ENCODE measurements at places on chromosomes 16 and 17.

DNA sequence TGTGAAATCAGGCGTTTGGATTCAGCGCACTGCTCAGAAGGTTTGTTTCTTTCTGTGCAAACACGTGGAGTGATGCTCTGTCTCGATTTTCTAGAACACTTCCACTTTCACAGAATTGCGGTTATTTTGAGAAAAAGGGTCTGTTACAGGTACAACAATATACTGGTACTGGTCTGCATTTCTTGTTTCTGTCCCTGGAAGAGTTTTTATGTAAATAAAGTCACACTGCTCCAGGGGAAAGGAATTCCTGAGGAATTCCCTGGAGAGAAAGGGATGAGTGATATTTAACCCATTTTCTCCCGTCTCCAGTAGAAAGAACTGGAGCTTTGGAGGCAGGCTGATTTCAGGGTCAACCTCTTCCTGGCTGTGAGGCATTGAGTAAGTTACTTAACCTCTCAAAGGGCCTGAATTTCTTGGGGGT lies 16.2 kb upstream of the RMI2 start:
- no peak for DNase-seq

DNA sequence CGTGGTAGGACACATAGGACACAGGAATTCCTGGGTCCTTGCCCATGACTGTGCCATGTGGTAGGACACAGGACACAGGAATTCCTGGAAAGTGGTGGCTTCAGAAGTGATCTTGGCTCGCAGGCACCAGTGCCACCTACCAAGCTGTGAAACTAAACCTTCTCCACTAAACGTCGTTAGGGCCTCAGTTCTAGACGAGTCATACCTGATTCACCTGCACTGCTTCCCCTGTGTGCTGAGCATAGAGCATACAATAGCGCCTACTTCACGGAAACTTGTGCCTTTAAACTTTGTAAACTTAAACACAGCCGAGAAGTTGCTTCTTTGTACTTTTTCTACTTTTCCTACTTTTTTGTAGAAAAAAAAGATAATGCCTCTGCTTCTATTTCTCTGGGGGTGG lies 4.8 kb downstream of the SOX8 start:
- no peak for DNase-seq

GRCh38 chr17:41345992-41346391 lies 4.6 kb downstream of the KRT33A start:
- DNase-seq: no peak

GRCh38 chr17:56601591-56601990 lies 8.1 kb downstream of the NOG start:
- DNase-seq: no peak

GRCh38 chr17:44438636-44439035 lies 49.2 kb upstream of the ITGA2B start:
- DNase-seq: no peak

- DNase-seq: no peak
Observed at GRCh38 chr16:65531475-65531874, 409.6 kb upstream of the CDH11 start.

- DNase-seq: no peak
Observed at GRCh38 chr17:882827-883585, 96.6 kb downstream of the NXN start.

DNA sequence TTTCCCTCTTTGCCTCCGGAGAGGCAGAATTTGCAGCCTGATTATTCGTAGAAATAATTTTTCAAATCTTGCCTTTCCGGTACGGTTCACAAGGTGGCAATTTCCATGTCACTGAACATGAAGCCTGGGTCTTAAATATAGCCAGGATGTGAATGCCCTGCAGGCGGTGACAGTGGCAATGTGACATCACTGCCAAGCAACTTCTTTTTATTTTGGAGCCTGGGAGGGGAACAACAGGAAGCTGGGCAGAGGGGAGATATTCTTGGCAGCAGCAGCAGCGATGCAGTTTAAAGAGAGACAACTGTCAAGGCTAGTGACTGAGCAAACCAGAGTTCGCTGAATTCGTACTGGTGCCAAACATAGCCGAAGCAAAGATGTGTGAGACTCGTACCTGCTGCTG lies 171.1 kb downstream of the SNX29 start:
- no peak for DNase-seq

- DNase-seq: no peak
Observed at GRCh38 chr16:55562936-55563335, 3.5 kb upstream of the CAPNS2 start.

DNA sequence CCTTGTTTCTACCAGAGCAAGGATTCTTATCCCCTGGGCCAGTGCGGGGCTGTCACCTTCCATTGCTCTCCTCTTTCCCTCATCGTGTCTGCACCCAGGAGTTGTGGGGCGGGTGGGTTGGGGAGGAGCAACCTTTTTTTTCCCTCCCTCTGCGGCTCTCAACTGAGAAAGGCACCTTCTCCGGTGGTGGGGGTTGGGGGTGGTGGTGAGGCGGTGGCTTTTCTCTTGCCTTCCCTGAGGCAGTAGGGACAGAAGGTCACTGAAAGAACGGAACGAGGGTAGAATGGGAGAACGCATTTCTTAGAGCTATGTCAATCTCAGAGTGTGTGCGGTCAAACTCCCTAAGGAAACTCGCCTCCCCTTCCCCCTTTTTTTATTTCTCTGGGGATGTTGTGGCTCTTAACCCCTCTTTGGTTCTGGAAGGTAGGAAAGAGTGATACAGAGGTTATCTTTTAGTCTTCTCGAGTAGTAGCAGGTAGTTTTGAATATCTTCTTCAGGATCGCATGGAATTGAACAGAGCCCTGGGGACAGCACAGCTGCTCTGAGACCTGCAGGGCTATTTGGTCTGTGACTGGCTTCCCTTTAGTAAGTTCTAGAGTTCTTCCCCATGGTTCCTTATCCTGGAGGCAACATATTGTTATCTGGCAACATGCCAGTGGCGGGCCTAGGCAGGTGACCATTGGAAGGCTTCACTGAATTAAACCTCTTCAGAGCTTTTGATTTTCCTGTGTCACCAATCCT lies 994 bp downstream of the CLTC start:
- DNase-seq: peak; percentile 42

GRCh38 chr17:50079334-50080095 lies 15.6 kb upstream of the PDK2 start:
- DNase-seq: no peak

DNA sequence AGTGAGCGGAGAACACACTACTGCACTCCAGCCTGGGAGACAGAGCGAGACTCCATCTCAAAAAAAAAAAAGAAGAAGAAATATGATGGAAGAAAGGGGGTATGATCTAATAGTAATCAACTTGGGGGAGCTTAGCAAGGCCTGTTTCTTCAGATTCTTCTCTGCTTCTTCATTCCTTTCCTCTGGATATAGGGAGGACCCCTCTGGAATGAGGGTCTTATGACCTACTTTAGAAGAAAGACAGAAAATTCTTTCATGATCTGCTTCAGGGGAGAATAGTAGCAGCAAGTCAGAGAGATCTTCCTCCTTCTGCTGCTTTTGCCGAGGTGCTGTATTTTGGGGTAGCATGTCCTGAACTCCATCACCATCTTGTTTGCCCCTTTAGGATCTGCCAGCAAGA lies 44.9 kb upstream of the ETV4 start:
- no peak for DNase-seq

DNA sequence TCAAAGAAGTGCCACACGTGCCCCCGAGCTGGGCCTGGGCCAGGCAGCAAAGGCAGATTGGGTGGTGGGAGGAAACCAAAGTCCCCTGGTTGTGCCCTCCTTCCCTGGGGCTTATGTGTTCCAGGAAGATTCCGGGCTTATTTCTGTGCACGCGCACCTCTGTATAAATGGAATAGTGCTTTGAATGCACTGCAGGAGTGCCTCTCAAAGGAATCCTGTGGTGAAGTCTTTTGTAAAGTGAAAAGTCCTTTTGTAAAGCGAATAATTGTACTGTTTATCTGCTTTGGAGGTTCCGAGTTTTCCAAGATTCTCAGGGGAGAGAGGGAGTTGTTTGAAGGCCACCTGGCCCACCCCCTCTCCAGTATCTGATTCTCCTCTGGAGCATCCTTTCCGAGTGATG lies 26.8 kb downstream of the C17orf75 start:
- DNase-seq: no peak

- no peak for DNase-seq
Observed at GRCh38 chr16:47262938-47263337, 119.2 kb upstream of the NETO2 start.

DNA sequence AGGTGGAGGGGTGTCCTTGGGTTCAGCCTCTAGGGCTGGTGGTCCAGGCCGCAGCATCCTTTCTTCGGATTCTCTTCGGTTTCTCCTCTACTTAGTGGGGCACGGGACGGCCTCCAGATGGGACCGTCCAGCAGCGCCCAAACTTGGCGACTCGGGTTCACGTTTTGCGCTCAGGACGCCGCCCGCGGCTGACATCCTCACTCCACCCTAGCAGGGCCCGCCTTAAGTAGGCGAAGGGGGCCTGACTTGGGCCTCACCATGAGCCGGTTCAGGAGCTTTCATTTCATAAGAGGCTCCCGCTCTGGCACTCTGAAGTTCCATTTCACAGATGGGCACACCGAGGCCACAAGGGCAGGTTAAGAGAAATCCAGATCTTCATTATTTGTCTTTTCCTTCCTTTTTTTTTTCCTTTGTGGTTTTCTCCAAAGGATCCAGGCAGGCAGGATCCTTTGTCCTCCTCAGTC lies 141.2 kb downstream of the SEC14L1 start:
- no peak for DNase-seq

DNA sequence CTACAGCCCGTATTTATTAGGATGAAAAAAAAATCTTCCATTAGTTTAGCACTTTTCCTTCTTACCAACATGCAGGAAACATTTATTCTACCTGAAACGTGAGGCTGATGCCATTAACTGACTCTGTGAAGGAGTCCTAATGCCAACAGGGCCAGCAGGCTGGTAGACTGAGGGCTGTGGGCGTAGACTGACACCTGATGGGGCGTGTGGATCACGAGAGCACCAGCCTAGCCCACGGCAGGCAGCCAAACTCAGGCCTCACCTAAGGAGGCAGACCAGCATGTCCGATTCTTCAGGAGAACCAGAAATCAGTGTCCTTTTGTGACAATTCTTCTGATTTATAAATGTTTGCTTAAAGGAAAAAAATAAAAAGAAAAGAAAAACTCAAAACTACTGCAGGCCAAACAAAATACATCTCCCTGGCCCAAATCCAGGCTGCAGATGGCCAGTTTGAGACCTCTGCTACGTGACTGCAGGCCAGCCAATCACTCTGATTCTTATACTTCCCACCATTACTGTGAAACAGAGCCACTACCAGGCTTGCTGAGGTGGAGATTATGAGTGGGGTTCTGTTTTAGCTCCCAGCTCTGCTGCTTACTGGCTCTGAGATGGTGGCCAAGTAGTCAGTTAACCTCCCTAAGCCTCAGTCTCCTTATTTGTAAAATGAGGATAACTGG lies 66.5 kb downstream of the GNAO1 start:
- DNase-seq: no peak

GRCh38 chr17:4740584-4740983 lies 856 bp upstream of the CXCL16 start:
- DNase-seq: no peak

DNA sequence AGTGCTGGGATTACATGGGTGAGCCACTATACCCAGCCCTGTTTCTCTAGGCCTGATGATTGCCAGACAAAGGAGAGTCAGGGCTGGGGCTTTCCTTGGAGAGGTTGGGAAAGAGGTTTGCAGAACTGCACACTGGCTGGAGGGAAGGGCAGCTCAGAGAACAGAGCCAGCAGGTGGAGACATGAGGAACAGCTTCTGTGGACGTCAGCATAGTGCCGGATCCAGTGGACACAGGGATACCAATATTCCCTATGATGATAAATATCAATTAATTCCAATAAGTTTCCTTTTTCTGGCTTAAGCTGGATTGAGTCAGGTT lies 43.2 kb upstream of the SCNN1B start:
- DNase-seq: no peak

DNA sequence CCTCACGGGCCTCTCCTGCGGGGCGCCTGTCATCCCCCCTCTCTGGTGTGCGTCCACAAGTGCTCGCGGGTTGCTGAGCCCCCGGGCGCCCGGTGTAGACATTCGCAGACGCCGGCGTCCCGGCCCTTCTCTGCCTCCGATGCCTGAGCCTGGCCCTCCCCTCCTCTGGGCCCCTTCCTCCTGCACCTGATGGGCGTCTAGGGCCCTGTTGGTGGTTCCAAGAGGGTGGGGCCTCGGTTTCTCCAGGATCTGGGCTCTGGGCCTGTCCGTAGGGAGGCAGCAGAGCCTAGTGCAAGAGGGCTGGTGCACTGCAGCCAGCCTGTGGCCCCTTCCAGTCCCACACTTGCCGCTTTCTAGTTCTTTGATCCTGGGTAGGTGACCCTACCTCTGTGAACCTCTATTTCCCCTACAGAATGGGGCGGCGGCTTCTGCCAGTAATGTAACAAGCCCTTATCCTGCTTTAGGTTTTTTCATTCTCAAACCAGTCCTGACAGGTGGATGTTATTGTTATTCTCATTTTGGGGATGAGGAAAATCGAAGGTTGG lies 623 bp downstream of the E4F1 start:
- peak; percentile 27 for DNase-seq

DNA sequence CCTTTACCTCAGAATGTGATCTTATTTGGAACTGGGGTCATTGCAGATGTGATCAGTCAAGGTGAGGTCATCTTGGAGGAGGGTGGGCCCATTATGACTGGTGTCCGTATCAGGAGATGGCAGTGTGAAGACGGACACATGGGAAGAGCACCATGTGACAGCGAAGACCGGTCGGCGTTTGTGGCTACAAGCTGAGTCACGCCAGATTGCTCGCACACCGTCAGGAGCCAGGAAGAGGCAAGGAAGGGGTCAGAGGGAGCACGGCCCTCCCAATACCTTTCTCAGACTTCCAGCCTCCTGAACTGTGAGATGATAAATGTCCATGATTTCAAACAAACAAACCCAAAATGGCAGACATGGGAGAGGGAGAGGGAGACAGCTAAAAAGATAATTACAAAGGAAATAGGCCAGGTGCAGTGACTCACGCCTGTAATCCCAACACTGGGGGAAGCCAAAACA lies 13.2 kb downstream of the STARD3 start:
- DNase-seq: no peak

DNA sequence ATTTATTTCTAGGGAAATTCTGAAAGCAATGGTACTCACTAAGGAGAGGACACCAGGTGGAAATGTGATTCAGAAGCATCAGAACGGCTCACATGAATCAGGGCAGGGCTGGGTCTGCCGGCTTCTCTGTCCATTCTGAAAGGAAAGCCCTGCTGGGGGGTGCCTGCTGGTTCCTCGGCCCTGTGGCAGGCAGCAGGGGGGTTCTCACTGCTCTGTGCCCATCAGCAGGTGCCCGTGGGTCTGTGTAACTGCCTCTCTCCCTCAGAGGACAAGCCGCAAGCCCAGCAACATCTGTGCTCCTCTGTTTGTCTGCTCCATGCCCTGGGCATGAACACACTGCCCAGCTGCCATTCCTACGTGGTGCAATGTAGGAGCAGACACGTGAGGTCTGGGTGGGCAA lies 74.9 kb upstream of the ZNF423 start:
- no peak for DNase-seq

DNA sequence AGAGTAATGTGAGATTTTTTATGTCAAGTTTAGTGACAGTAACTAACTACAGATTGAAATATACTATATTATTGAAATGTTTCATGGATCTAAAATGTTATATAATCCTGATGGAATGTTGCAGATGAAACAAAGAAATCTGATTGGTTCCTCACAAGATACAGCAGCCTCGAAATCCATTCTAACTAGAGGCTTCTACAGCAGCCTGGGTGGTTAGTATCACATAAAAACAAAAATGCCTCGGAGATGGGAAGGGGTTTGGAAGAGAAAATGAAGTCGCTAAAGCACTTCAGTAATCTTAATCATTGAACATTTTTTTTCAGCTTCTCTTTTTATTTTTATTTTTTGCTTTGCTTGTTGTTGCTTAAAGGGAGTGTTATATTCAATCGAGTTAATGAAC lies 75.2 kb downstream of the TANC2 start:
- DNase-seq: no peak

Measured in AML-193 (cell line).